Transverse colon (tissue), 4 donors: ENCODE measurements at places on chromosomes 5 and 9. TPM values are rescaled to one million over a fixed set of nuclear protein-coding genes. Genes with fewer than 3 reads are reported as not detected.

The IL5 gene
- total RNA-seq: not detected

The LHX3 gene
- total RNA-seq: not detected

The TAF7 gene
- total RNA-seq: 42.9 TPM

The IFNA2 gene
- not detected for total RNA-seq

The OR1J2 gene
- not detected for total RNA-seq

The HTR4 gene
- total RNA-seq: 20.8 TPM

The MYOT gene
- not detected for total RNA-seq

The SMIM33 gene
- 0.55 TPM for total RNA-seq

The PTGDS gene
- 59.1 TPM for total RNA-seq

- no peak for DNase-seq
Observed at GRCh38 chr9:101586651-101587050, 8.1 kb downstream of the PPP3R2 start.

DNA sequence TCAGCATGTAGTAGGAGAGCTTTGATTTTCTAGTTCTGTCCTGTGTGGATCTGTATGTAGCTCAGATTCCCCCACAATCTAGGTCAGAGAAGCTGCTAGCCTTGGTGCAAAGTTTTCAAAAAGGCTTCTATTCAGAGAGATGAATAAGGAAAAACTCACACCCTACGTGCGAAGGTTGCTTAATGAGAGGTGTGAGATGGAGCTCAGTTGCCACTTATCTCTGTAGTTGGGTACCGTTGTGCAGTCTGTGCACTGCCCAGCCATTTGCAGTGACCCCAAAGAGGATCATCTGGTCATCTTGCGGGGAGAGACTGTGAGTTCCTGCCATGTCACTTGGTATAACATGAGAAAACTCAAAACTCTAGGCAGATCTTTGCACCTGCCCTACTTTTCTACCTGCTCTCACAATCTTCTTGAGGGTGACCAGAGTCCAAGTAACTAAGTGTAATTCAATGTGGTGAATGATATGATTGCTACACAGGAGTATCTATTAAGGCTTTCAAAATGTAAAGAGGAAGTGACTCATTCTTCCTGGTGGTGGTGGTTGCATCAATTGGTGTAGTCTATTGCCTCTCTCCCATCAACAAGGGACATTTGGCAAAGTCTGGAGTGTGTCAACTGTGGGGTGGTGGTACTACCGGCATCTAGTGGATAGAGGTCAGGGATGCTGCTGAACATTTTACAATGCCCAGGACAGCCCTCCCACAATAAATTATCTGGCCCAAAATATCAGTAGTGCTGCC is 65.2 kb downstream of the TMC1 start:
- DNase-seq: peak; percentile 44

DNA sequence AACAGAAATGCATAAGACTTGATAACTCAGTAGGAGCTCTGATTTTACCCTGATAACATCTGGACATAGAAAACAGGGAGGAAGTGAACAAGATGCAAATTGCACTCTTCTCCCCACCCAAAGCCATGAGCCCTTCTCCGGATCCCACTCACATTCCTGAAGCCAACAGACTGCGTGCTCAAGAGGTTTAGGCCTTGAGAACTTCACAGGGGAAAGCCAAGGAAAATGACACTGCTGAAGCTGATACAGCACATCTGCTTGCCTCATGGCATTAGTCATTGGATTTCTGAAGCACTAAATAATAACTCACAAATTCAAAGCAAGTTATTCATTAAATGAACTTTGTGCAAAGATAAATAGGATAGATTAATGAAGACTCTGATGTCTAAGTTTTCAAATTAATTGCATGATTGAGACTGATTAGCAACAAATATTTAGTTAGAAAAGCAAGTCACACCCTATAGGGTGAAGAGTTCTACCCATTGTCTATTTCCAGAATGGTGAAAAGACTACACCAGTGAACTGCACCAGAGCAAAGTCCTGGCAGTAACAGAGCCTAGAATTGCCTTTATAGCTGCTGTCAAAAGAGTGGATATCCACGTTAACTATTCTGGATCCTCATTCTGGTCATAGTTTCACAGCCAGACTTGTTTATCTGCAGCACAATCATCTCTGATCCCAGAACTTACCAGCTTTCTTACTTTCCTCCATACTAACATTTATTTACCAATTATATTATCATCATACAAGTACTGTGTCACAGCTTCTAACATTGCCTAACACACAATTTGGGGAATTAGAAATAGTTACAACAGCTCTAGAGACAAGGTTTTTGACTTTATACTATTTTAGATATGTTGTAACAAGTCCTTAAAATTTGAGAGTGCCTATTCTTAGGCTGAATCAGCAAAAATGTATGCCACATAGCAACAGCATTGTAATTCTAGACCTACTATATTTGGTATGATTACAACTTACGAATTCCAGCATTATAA is 432.1 kb upstream of the RGMB start:
- no peak for DNase-seq

- no peak for DNase-seq
Observed at GRCh38 chr5:54727874-54728587, 210.5 kb downstream of the SNX18 start.

DNA sequence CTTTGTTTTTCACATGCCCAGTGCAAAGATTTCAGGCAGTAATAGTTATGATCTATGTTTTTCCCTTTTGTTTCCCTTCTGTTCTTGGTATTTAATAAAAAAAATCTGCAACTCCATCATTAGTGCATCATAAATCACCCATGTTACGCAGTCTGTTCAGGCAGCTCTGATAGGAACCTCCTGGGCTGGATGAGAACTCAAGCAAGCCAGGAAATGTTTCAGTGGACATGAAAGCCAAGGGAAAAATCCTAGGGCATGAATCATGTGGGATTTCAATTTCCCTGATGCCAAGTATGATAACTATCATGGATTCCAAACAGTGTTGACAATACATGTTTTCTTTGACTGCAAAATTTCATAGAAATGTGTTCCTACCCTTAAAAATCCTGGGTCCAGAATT is 119.7 kb upstream of the TARS1 start:
- no peak for DNase-seq

- no peak for DNase-seq
Observed at GRCh38 chr5:69217151-69217511, 17.6 kb upstream of the CDK7 start.

DNA sequence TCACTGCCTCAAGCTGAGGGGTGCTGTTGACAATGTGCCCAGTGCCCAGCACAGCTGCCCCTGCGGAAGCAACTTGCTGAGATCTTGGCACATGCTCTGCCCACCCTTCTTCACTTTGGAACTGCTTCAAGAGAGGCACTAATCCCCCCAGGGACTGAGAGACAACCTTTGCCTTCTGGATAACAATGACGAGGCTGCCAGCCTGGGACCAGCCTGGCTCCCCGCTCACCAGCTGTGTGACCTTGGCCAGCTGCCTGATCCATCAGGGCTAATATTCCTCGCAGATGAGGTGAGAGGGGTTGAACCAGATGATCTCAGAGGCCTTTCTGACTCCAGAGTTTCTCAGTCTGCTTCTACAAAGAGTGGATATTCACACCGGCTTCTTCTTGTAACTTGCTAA is 81.0 kb downstream of the SHB start:
- no peak for DNase-seq

GRCh38 chr5:31244921-31245320 is 51.4 kb downstream of the CDH6 start:
- DNase-seq: no peak

DNA sequence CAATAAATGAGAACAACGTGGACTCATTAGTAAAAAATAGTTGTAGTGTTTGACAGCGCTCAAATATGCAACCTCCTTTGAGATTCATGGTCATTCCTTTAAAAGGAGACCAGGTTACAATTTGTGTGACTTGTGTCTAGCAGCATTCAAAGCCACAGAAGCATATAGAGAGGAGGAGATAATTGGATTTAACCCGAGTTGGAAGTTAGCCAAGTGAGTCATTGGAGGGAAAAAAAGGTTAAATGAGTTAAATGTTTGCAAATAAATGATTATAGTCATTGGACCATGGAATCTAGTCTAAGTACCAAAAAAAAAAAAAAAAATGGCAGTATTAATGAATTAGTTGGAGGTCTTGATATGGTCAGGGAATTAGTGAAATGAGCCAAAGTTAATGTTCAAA is 90.9 kb downstream of the ITGA1 start:
- no peak for DNase-seq

- DNase-seq: no peak
Observed at GRCh38 chr5:82023644-82024043, 51.8 kb downstream of the ATG10 start.

DNA sequence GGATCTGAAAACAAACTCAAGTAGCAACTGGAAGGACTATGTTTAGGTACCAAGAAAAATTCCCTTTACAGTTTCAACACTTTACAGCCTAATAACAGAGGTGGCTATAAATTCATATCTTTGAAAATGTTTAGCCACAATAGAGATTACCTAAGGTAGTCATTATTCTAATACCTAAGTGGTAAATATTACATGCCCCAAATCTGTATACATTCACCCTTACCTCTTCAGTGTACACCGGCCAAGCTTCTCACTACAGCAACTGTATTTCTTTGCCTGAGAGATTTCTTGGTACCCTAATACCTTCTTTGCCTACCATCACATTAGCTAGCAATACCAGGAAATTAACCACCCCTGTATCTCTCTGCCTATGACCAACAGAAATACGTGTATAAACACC is 154.0 kb downstream of the RFX3 start:
- no peak for DNase-seq

DNA sequence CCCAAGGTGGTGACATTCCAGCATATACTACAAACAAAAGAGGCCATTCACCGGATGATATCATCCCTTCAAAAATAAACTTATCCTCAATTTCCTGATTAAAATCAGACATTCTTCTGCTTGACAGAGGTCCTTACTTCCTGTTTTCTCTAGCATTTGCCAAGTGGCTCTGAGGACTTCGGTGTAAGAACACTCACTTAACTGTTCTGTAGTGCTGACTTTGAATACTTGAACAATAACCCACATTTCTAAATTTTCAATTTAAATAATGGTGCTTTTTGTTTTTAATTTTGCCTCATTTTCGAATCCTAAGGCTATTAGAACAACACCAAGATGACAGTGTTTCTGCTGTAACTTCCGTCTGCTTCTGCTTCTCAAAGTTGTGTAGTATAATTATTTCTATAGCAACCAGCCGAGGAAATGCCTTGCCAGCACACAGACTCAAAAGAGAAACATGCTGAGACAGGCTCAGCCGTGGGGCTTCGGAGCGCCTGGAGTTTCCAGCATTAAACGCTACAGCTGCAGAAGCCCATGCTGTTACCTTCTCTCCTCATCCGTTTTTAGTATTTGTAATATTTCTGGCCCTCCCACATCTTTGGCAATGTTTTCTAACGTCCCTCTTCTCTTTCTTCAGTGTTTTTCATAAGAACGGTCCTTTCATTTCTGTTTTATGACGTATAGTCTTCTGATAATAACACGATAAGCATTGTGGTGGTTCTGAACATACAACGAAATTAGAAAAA is 19.5 kb upstream of the ANXA1 start:
- peak; percentile 65 for DNase-seq

DNA sequence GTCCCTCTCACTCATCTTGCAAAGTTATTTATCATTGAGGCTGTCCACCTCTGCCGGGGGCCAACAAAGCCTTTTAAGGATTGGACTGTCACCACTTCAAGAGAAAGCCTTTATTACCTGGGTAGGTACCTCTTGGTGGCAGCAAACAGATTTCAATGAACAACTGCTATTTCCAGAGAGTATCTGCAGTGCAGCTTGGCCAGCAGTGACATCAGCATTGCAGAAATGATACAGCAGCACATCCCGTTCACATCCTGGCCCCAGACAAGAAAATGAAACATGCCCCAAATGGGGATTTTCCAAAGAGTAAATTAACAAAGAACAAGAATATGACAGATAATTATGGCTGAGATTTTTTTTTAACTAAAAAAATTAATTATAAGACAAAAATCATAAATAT is 2.3 kb upstream of the SPATA6L start:
- DNase-seq: no peak

GRCh38 chr9:82940376-82940775 is 122.6 kb downstream of the RASEF start:
- no peak for DNase-seq

DNA sequence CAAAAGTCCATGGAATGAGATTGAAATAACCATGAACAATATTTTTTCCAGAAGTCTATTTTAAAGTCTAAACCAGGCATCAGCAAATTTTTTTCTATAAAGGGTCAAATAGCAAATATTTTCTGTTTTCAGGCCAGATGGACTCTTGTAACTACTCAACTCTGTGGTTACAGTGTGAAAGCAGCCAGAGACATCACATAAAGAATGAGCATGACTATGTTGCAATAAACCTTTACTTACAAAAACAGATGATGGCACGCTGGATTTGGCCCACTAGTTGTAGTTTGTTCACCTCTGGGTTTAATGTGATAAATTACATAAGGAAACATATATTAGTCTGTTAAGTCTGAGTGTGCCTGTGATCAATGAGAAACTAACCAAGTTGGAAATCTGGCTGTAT is 319.2 kb downstream of the TRPM3 start:
- no peak for DNase-seq

DNA sequence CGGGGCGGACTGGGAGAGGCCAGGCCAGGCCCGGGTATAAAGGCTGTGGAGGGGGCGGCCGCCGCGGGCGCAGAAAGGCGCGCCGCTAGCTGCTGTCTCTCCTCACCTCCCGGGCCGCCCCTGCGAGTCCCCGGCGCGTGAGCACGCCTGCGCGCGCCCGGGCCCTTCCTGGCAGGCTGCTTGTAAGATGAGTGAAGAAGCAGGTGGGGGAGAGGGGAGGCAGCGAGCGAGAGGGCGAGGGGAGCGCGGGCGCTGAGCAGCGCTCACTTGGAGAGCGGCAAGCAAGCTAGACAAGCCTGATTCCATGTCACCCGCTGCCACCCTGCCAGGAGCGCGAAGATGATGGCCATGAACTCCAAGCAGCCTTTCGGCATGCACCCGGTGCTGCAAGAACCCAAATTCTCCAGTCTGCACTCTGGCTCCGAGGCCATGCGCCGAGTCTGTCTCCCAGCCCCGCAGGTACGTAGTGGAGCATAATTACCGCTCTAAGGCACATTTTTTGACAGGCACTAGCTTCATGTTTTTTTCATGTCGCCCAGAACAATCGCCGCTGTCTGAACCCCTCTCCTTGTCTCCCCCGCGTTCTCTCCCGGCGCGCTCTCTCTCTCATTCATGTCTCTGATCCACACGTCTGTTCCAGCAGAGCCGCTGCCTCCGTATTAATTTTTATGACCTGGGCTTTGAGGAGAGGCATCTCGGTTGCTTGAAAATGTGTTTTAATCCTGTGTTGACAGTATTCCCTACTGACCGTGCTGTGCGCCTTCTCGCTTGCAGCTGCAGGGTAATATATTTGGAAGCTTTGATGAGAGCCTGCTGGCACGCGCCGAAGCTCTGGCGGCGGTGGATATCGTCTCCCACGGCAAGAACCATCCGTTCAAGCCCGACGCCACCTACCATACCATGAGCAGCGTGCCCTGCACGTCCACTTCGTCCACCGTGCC is at the start of gene POU4F3:
TSS of gene POU4F3 (plus strand) at position 66 of the 941 bp plus-strand sequence. CDS start at position 340, 274 bp downstream.
- no peak for DNase-seq
